ENCODE measurements at places on chromosomes 7 and 10. TPM values are rescaled to one million over a fixed set of nuclear protein-coding genes. Genes with fewer than 3 reads are reported as not detected.

SH2D4B gene
- 1.2 TPM for total RNA-seq

CALML5 gene
- total RNA-seq, result not detected

NKX1-2 gene
- total RNA-seq, result under 0.01 TPM

UTF1 gene
- not detected for total RNA-seq
